Panc1 (cell line): ENCODE measurements at places on chromosomes 7 and 10. TPM values are rescaled to one million over a fixed set of nuclear protein-coding genes. Genes with fewer than 3 reads are reported as not detected.

The BMPER gene
- total RNA-seq, result not detected

GRCh38 chr7:34096198-34096651 lies 190.9 kb downstream of the BMPER start:
- H3K27ac ChIP-seq, result no peak overlapping the region
- H3K4me3 ChIP-seq, result no peak overlapping the region
- no peak for DNase-seq

DNA sequence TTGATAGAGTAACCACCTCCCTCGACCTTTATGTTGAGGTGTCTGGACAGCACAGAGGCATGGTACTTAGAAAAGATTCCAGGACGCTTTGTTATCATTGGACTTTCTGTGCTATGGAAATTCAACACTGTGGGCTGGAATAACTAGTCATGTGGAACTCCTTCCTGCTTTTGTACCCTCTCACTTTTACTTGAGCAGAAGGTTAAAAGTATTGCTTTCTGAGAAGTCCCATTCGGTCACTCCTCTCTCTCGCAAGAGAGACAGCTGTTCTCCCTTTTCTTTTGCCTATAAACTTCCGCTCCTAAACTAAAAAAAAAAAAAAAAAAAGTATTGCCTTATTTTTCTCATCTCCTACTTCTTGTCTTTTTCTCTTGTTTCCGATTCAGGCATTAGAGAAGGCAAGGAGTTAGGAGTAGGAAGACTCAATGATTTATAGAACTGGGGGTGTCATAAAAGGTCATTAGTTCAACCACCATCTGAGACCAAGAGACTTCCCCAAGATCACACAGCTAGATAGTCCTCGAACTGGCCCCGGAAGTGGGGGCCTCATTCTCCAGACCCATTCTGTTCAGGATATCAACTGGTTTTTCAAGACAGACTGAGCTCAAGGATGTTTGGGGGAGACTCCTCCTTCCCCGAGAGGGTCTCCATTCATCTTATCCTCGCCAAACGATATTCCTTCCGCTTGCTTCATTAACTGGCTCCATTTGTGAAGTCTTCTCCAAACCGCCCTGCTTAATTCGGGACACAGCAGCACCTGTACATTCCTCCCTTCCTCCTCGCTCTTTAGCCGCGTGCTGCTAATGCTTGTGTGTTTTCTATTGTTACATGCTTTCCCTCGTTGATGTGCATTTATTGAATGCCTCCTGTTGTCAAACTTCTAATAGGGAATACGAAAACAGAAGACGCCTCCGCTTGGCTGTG lies 995 bp upstream of the INPP5F start:
- H3K27me3 ChIP-seq, result no peaks in the 10 kb centered on the region
- DNase-seq, result no peak
- no peaks in the 10 kb centered on the region; the same call in 1 of the 2 replicates for H3K36me3 ChIP-seq
- peak overlapping the region; percentile 74 for H3K4me3 ChIP-seq

- peak; percentile 43 for DNase-seq
- H3K4me1 ChIP-seq, result peaks cover 34% of the 10 kb centered on the region
- peak overlapping the region; percentile 90 for H3K27ac ChIP-seq
- H3K27me3 ChIP-seq, result peaks cover 19% of the 10 kb centered on the region
Observed at GRCh38 chr7:43584195-43584586, 1.3 kb downstream of the STK17A start.

DNA sequence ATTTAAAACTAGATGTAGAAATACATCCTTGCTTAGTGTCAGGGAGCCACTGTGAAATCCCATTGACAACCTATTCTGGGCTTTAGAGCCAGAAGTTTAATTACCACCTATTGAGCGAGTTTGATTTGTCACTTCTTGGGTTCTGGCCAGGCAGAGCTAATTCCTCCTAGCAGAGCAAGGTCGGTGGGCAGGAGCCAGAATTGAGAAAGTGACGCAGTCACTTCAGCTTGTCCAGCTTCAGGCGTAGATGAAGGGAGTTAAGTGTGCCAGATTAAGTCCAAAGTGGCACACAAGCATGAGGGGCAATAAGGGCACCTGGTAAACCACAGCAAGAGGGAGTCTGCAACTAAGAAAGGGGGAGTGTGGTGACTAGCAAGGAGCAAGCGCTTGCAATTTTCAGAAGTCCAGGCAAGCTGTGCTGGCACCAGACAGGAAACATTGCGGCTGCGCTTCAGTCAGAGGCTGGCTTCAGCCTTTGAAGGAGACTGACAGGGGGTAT lies 119.4 kb downstream of the ST7 start:
- no peak overlapping the region for H3K4me3 ChIP-seq
- H3K36me3 ChIP-seq, result no peaks in the 10 kb centered on the region
- peaks cover 2% of the 10 kb centered on the region; the same call in 1 of the 2 replicates for H3K4me1 ChIP-seq
- no peak overlapping the region; the same call in 1 of the 2 replicates for H3K27ac ChIP-seq

DNA sequence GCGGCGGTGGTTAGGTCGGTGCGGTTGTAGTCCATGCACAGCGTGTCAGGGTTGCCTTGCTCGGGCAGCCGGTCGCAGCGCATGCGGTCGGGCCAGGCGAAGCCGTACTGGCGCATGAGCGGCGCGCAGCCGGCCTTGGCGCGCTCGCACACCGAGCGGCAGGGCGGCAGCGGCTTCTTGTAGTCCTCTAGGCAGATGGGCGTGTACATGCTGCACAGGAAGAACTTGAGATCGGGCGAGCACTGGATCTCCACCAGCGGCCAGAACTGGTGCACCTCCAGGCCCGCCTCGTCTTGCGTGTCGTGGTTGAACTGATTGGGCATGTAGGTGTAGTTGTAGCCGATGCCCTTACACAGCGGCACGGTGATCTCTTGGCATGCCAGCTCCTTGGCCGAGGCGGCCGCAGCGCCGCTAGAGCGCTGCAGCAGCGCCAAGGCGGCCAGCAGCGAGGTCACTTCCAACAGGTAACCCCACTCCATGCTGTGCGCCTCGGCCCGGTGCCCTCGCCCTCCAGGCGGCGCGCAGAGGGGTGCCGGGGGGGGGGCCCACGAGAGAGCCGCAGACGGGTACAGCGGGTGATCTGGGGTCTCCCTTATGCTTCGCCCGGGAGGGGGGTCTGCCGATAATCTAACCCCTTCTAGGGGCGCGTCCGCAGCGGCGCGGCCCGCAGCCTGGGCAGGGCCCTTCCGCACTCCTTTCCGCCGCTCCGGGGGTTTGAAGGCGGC lies 983 bp downstream of the FZD8 start:
- peak; percentile 20 for DNase-seq
- H3K27ac ChIP-seq, result no peak overlapping the region
- H3K27me3 ChIP-seq, result peaks cover 2% of the 10 kb centered on the region; the same call in 1 of the 2 replicates

The CCM2 gene
- 97.1 TPM for total RNA-seq

GRCh38 chr7:127514499-127514898 lies 70.9 kb downstream of the GCC1 start:
- no peak overlapping the region for H3K27ac ChIP-seq
- H3K27me3 ChIP-seq, result peaks cover 15% of the 10 kb centered on the region
- H3K4me3 ChIP-seq, result no peak overlapping the region
- peak; percentile 41 for DNase-seq
- H3K36me3 ChIP-seq, result no peaks in the 10 kb centered on the region
